ENCODE measurements at places on chromosomes 11 and 22.

DNA sequence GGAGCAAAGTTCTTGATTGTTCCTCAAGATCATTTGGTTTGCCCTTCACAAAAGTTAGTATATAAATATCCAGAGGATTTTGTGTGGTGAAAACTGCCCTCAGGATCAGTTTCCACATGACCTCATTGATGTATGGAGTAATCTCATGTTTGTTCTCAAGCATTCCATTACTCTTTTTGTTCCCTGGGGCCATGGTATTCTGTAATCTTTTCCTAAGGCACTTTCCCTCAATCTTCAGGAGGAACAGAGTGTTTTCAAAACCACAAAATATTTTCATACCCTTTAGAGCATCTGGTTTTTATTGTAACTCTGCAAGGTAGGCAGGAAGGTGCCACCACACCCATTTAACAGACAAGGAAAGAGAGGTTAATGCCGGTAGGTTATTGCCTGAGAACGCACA is 99.6 kb downstream of the FAM181B start:
- no peak for DNase-seq

- peak; percentile 45 for DNase-seq
Observed at GRCh38 chr22:27128461-27129085, 471.2 kb downstream of the MIAT start.

DNA sequence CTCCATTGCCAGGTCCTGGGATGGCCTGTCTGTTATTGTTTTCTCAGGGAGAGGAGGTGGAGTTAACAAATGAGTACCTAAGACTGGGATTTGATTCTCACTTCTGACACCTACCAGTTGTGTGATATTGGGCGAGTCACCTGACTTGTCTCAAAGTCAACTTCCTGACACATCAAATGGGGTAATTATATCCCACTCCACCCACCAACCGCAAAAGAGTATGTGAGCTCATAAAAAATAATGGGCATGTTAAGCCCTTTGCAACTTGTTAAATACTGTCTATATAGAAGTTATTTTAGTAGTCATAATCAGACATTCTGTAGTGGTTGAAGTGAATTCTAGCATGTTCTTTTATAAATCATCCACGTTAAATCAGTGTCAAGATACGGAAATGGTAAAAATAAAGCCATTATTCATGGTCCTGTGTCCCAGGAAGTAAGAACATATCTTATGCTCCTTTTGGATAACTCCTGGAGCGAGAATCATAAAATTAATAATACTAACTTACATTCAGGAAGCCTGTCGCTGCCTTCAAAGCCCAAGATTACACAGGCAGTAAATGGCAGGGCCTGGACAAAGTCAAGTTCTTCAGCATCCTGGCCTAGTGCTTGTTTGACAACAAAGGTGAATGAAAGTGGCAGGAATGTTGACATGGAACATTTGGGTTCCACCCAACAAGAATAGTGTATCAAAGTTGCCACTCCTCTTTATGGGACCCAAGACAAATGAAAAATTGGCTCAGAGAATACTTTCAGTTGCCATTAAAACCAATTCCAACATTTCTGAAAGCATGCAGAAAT is 54.3 kb downstream of the SYTL2 start:
- DNase-seq = no peak

DNA sequence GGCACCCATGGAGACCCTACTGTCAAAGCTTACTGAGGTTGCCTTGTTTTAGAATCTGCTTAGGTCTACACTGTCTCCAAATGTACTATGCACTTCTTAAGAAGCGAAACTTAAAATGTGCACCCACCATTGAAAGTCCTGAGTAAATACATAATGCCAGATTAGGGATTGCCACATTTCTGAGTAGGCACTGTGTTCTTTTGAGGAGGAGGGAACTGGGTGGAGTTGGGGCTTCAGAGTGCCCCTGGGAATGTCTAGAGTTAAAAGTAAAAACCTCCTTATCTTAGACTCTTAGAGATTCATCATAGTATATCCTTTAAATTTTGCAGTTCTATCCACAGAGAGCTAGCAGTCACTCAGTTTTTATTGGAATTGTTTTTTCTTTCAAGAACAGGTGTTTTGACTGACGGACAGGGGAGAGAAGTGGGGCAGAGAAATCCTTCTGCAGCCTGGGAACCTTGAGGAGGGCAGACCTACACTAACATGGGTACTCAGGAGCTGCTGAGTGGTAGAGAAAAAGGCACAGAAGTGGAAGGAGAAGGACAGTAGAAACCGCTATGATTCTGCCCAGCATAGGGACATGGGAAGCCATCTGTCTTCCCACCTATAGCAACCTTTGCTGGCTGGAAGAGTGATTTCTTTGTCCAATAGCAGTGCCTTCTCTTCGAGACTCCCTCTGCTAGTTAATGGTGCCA is 33.4 kb upstream of the MICAL2 start:
- DNase-seq = no peak

DNA sequence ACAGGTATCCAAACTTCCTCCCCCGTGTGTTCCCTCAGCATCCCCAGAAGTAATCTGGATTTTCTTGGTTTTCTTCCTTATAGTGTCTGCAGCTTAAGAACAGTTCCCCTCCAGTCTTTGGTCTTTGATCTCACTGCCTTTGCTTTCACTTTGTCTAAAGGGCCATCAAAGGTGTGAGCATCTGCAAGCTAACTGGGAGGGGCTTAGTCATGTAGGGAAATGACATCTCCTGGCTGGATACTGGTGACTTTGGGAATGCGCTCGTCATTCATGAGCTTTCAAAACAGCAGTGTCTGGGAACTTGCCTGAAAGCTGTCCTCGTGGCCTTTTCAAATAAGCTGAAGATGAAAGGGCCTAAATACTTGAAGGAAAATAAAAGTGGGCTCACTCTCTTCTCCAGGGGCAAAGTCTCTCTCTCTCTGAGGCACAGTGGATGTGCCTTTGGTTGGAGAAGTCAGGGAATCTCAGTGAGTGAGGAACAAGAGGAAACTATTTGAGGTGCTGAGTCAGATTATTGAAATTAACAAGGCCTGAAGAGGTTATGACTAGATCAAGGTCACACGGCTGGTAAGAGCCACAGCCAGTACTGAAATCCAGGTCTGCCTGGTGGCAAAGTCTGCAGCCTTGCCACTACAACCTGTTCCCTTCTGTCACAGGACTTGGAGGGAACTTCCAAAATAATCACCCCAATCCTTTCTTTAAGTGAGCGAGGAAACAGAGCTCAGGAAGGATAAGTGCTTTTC is 45.6 kb upstream of the TENM4 start:
- no peak for DNase-seq

DNA sequence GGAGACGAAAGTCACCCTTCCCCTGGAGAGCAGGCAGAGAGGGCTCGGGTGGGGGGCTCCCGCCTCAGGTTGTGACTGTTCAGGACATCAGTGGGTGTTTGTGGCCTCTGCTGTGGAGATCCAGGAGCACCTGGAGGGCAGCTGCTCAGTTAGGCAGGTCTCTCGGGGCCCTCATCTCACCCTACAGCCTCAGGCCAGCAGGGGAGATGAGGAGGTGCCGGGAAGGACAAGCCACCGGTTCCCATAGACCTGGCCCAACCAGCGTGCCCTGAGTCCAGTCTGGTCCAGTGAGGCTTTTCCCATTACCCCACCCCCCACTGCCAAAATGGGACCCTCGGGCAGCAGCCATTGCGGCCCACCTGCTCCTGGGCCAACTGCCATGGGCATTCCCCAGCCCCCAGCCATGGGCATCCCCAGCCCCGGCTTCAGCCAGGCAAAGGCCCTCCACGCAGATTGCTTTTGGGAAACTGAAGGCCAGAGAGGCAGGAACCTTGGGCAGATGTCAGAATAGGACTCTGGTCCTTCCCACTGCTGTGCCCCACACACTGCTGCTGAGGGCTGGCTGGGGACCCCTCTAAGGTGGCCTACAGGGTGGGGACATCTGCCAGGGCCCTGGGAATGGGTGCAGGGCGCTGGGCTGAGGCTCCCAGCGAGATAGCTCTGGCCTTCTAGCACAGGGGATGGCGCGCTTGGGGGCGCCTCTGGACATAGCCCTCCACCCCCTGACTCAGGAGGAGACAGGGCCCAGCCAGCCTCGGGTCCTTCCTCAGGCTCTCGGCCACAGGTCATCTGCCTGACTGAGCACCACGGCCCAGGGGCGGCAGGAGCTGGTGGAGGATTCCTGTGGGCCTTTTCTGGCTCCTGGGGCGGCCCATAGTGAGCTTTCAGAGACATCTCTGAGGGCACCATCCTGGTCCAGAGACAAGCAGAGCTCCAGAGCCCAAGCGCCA is 4.8 kb downstream of the PIM3 start:
- no peak for DNase-seq

DNA sequence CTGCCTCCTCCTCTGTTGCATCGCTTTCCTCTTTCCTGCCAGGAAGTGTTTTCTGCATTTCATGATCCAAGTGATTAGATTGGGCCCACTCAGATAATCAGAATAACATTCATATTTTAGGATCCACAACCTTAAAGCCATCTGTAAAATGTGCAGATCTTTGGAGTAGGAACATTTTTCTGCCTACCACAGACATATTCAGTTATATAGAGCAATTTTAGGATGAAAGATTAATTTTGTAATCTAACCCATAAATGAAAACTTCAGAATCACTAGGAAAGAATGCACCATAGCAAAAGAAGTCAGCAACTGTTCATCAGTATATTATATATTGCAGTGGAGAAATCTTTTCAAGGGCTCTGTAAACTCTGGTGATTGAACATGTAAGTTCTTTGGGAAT is 659.9 kb upstream of the LUZP2 start:
- DNase-seq = no peak

DNA sequence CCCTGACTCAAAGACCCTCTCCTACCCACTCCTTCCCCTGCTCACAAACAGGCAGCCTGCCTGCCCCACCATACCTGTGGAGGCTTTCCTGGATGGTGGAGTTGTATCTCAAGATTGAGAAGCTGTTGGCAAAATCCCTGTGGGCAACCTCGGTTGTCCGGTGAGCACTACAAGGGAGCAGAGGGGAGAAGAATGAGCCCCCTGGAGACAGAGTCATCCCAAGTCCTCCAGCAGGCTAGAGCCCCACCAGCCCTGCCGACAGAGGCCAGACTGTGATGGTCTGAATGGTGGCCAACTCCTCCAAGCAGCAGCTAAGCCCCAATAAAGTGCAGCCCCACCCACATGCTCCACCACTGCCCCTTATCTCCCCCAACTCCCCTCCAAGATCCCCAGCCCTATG is 17.5 kb downstream of the TMPRSS13 start:
- DNase-seq = no peak

- DNase-seq = peak; percentile 63
Observed at GRCh38 chr11:32830413-32830738, 649 bp downstream of the PRRG4 start.

DNA sequence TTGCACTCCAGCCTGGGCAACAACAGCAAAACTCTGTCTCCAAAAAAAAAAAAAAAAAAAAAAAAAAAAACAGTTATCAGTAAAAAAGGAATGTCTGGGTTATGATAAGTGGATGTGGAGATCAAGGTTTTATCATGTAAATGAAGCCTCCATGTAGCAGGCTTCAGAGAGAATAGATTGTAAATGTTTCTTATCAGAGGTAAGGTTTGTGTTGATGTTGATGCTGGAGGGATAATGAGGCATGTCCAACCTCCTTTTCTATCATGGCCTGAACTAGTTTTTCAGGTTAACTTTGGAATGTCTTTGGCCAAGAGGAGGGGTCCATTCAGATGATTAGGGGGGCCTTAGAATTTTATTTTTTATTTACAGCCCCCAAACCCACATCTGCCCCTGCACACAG is 35.4 kb upstream of the TREH start:
- DNase-seq = no peak

DNA sequence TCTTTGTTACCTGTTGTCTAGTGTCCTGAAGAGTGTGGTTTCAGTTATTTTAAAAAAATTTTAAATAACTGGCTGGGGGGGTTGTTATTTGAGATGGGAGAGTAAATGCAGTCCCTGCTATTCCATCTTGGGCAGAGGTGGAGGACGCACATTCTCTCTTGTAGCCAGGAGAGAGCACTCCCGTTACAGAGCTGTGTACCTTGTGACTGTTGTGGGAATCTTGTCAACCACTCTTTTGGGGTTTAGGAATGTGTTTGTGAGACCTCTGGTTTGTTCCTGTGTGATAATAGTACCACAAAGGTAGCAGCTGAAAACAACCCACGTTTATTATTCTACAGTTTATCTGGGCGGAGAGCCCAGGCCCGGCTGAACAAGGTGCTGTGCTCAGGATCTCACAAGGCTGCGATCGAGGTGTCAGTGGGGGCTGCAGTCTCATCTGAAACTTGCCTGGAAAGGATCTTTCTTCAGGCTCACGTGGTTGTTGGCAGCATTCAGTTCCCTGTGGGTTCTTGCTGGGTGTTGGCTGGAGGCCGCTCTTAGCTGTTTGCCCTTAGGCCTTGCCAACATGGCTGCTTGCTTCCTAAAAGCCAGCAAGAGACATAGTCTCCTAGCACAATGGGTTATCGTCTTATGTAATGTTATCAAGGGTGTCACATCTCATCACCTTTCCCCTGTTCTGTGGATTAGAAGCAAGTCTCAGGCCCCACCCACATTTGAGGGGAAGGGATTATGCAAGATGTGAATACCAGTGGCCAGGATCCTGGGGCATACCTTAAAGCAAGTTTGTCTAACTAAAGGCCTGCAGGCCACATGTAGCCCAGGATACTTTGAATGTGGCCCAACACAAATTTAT is 20.6 kb downstream of the IGHMBP2 start:
- DNase-seq = no peak

- DNase-seq = no peak
Observed at GRCh38 chr11:121615501-121615900, 162.7 kb upstream of the SORL1-AS1 start.

- DNase-seq = no peak
Observed at GRCh38 chr22:17918840-17919239, 105.5 kb downstream of the MICAL3 start.

DNA sequence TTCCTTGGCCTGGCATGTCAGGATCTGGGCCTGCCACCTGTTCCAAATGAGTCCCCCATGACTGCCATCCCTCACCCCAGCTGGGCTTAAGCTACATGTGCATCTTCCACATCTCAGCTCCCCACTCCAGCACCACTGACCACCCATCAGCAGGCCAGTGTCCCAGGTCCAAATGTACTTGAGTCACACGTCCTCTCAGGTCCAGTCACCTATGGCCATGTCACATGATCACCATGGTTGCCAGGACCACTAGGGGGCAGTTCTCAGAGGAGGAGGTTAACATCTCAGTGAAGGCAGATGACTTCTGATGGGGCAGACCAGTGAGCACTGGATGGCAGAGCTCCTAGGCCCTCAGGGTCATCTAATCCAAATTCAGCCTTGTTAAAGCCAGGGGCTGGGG is 41.9 kb upstream of the WNT11 start:
- no peak for DNase-seq
